Activated CD4-positive, alpha-beta T cell treated with anti-CD3 and anti-CD28 coated beads, Interleukin-2, amount 50 U/mL, for 24 hours (primary cell): ENCODE measurements at places on chromosomes 5 and 9.

DNA sequence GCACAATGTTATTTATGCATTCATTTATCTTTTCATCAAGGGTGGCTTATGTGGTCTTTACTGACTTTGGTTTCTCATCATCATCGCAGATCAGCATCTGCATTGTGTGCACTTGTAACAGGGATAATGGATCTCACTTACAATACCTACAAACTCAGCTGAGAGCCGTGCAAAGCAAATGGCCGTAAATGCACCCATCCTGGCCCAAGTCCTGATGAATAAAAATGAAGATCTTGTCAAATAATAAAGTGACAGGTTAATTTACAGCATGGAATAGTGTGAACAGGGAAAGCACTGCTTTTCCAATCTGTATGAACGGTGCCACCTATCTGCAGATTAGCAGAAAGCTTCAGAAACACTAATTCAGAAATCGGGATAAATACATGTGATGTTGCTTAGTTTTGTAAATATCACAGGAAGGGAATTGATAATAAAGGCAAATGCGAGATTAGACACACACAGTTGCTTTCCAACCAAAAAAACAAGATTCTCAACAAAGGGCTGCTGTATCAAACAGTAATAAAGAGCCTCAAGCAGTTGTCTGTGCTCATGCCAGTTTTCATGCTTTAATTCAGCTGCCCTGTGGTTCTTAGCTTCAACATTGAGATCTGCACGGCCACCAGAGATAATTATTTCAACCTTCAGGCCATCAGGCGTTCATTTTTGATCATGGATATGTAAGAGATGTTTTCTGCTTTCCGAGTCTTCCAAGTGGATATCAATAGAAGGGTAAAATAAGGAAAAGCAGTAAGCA is 153.4 kb upstream of the POU5F2 start:
- no peak for DNase-seq

DNA sequence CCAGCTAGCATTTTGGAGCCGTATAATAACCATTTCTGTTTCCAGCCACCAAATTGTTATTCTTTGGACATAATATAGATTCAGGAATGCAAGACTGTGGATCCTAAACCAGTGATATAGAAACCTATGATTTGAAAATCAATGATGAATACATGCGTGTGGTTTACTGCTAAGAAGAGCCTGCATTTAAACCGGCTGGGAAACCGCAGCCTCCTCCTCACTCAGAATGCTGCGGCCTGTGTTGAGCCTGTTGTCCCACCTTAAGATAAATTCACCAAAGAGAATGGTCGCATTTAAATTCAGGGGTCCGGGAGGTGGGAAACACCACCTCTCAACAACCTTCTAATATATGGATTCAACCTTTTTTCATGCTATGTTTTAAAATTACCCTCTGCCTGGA is 148.0 kb downstream of the MEF2C start:
- DNase-seq = no peak

- no peak for DNase-seq
Observed at GRCh38 chr9:77016121-77016525, 3.3 kb upstream of the FOXB2 start.

DNA sequence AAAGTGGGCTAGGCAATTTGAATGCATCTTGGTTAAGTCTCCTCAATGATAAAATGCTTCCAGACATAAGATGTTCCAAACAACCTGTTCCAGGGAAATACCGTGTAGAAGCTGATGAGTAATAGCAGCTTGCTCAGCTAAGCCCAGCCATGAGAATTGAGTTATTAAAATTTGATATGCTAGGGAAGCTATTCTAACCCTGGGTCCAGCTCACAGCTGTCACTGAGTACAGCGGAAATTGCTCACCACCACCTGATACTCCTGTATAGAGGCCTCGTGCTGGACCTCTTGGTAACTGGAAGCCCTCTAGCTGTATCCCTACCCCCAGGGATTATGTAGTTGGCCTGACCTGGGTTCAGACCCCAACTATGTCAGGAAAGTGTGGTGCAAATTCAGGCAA is 521.3 kb upstream of the TRPC7 start:
- DNase-seq = no peak

DNA sequence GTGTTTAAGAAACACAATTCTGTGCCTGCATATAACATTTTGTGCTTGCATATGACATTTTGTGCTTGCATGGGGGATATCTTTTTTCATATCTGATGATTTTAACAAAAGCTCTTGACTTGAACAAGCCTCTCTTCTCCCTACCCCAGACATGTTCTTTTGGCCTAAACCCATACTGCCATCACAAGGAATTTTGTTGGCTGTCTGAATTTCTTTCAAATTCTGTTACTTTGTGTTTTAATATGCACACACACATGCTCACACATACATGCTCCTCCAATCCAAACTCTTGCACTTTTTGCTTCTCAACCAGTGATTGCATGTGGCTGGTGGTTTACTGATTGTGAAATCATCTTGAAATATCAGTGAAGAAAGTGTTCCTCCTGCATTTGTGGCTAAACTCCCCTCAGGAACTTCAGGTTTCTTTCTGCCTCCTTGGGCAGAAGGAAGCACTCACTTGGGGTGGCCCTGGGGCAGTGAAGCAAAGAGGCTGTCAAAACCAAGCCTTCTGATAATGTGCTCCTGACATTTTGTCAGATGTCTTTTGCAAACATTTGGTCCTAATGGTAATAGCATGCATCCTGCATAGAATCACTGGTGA is 377.2 kb upstream of the KLF4 start:
- no peak for DNase-seq

DNA sequence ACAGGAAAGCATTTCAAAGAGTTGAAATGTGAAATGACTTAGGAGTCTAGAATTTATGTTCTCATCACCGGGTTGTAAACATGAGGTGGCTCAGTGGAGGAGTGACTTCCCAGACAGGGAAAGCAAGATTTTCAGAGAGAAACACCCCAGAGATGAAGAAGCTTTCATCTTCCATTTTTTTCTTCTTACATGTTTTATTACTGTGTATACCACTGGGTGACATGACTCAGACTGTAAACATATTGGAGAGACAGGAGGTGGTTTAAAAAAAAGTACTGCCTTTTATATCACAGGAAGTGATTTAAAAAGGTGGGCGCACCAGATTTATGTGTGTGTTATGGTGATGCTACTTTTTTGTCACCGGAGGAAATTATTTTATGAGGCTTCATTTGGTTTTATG is 209.1 kb upstream of the TUT7 start:
- DNase-seq = no peak

GRCh38 chr5:77842243-77842642 is 66.1 kb upstream of the TBCA start:
- DNase-seq = no peak

DNA sequence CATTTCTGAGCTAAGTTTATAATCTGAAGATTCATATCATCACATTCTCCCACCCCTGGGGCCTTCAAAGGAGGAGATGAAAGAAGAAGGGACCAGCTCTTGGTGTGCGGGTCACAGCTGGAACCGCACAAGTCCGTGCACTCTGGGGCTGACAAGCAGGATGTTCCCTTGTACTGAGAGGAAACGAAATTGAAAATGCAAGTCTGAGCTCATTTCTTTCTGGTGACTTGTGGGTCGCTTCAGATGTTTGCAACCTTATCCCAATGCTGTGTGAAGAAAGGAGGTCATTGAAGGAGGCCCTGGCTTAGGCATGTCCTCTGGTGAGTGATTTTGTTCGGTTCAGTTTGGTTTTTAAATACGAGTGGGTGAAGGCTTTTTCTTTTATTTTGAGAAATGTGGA is 59.6 kb downstream of the C9orf152 start:
- peak; percentile 15 for DNase-seq

- DNase-seq = no peak
Observed at GRCh38 chr9:134413112-134413715, 87.0 kb downstream of the RXRA start.
